ENCODE measurements at places on chromosomes 3 and 15.

- no peak for DNase-seq
Observed at GRCh38 chr3:50194903-50195500, 3.6 kb downstream of the GNAT1 start.

DNA sequence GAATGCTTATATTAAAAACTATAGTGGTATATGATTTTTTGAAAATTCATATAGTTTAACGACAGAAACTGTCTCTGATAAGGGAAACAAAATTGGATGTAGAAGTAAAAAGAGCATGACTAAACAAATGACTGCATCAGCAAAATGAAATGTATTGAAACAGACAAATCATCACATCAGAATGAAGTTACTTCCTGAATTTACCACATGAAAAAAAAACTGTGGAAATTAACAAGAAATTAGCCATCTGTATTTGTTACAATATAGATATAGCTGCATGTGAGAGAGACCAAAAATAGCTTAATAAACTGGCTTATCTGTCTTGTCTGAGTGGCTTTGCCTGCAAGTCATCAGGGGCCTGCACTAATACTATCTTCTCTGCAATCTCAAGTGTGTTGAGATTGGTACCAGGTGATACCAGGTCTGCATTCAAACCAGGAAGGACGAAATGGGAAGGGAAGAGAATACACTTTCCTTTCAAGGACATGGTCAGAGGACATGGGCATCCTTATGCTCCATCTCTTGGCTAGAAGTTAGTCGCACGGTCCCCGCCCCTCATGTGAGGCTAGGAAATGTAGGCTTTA, 388.7 kb downstream of the GRM7 start:
- no peak for DNase-seq

- DNase-seq = no peak
Observed at GRCh38 chr15:74482661-74483060, 21.7 kb upstream of the UBL7 start.

GRCh38 chr3:150064971-150065370, 94.3 kb upstream of the PFN2 start:
- DNase-seq = no peak

DNA sequence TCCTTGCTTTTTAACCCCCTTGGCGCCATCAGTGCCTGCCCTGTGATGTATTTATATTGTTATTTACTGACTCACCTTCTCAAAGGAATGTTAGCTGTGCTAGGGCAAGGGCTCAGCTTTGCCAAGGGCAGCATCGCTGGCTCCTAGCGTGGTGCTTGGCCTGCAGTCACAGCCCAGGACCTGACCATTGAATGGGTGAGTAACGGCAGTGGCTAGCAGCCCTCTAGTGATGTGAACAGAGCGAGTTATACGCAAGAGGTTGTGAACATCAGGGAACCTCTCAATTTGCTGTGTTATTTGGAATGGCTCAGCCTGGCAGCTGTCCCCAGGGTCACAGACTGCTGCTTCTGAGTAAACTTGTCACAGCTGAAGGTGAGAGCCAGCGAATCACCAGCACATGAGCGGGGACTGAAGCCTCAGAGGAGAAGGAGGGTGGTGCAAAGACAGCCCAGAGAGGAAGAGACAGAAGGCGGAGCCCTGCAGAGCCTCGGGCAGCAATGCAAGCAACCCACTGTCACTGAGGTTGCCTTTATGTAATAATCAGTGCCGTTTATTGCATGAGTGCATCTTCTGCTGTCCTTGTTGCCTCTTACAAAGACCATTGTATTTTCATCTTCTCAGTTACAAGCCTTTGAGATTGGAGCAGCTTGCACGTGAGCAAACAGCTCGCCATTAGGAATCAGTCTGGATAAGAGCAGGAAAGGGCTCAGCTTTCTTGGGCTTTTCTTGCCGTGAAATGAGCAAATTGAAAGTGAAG, 158.3 kb downstream of the SLCO3A1 start:
- DNase-seq = no peak
